Foreskin melanocyte (primary cell): ENCODE measurements at places on chromosomes 1 and 21.

DNA sequence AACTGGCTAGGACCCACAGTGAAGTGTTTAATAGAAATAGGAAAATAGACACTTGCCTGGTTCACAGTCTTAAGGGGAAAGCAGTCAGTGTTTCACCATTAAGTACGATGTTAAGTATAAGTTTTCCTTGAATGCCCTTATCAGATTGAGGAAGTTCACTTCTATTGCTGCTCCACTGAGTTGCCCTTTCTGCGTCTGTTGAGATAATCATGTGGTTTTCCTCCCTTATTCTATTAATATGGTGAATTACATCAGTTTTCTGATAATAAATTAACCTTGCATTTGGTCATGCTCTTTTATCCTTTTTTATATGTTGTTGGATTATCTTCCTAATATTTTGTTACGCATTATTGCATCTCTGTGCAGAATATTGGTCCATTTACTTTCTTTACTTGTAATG, 21.4 kb downstream of the UTS2 start:
- no peak for DNase-seq

DNA sequence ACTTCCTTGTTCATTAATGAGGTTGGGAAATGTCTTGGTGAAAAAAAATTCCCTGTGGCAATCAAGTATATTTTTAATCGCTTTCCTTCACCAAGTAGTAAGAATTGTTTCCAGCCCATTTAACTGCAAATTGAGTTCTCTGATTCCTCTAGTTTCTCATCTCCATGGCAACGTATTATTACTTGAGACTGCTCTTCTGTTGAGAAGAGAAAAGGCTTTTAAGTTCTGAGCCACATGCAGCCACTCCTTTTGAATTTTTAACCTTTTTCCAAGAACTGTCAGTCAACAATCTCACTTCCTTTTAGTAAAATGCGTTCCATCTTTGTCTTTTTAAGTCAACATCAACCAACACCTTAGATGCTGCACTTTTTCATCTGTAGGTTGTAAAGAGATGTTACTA, 75.7 kb upstream of the KIAA1614 start:
- DNase-seq = no peak

GRCh38 chr21:38780879-38781278, 24.9 kb upstream of the ETS2 start:
- no peak for DNase-seq

- DNase-seq = peak; percentile 32
These were observed 164.2 kb downstream of the CACNA1E start for GRCh38 chr1:181647314-181648035.

DNA sequence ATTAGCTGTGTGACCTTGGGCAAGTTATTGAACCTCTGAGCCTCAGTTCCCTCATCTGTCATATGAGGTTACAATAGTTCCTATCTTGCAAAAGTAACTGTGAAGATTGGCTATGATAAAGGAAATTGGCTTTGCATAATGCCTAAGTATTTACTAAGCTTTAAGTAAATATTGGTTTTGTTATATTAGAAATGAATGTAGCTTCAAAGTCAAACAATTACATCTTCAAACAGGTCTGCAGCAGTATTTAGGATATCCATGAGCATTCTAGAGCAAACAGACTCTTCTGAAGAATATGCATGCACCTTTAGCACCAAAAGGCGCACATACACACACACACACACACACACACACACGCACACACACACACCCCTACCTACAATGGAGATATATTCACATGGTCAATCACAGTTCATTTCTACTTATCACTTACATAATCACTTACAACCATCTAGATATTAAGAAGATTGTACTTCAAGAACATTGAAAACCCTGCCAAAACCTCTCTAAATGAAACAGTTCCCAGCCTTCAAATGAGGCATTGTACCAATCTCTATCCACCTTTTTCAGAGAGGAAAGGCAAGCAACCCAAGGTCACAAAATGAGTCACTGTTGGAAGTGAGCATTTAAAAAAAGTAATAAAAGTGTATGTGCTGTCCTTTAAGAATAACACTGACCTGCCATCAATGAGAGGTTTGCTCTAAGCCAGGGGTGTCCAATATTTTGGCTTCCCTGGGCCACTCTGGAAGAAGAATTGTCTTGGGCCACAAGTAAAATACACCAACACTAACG, 13.4 kb upstream of the FAM43B start:
- DNase-seq = no peak

- DNase-seq = no peak
These were observed 35.0 kb downstream of the HSD3B2 start for GRCh38 chr1:119449971-119450370.

- DNase-seq = no peak
These were observed 33.0 kb upstream of the LRIG2 start for GRCh38 chr1:113040041-113040440.

DNA sequence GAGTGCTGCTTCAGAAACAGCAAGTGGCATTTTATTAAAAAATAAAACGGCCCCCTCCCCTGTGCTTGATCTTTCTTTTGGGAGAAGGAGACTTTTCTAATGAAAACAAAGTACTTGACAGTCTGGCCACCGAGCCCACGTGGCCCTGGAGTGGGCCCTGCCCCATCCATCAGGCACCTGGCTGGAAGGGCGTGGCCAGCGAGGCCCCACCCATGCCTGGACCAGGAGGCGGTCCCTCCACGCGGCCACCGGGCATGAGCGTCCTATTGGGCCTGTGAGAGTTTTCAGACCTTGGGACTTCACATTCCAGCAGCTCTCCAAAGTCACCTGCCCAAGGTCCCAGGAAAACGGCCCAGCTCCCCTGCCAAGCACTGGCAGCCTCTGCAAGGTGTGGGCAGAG, 144.7 kb downstream of the CASZ1 start:
- DNase-seq = no peak

DNA sequence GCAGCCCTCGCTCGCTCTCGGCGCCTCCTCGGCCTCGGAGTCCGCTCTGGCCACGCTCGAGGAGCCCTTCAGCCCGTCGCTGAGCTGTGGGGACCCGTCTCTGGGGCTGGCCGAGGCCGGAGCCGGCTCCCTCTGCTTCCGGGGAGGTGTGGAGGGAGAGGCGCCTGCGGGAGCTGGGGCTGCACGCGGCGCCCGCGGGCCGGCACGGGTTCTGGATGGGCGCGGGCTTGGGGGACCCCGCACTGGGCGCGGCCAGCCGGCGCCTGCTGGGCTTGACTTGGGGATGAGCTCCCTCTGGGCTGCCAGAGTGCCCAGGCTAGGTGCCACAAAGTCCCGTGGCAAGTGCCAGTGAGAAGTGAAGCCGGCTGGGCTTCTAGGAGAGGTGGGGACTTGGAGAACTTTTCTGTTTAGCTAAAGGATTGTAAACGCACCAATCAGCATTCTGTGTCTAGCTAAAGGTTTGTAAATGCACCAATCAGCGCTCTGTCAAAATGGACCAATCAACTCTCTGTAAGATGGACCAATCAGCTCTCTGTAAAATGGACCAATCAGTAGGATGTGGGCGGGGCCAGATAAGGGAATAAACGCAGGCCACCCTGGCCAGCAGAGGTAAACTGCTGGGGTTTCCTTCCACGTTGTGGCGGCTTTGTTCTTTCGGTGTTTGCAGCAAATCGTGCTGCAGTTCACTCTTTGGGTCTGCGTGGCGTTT, 20.2 kb downstream of the EXOC8 start:
- no peak for DNase-seq

GRCh38 chr1:6330410-6330911, 63.1 kb downstream of the ACOT7 start:
- peak; percentile 40 for DNase-seq

- DNase-seq = no peak
These were observed 31.1 kb downstream of the NHLH2 start for GRCh38 chr1:115809847-115810246.

DNA sequence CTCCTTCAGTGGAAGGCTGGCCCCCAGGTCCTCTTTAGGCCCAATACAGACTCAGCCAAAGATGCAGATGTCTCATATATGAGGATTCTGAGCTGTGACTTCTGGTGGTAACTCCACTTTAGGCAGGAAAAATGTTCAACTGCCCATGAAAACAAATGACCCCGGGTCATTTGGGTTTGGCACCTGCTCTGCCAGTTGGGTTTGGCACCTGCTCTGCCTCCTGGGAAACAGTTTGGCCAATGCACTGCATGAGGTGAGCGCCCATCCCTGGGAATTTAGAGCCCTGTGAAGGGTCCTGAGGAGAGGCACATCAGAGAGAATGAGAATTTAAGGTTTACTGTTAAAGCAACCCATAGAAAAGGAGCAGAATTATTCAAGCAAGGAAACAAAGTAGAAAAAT, 45.3 kb downstream of the B3GALT5 start:
- DNase-seq = no peak

- DNase-seq = peak; percentile 50
These were observed 726 bp upstream of the CYB5R1 start for GRCh38 chr1:202967684-202968281.

GRCh38 chr1:243507672-243508302, 251.9 kb downstream of the SDCCAG8 start:
- no peak for DNase-seq

DNA sequence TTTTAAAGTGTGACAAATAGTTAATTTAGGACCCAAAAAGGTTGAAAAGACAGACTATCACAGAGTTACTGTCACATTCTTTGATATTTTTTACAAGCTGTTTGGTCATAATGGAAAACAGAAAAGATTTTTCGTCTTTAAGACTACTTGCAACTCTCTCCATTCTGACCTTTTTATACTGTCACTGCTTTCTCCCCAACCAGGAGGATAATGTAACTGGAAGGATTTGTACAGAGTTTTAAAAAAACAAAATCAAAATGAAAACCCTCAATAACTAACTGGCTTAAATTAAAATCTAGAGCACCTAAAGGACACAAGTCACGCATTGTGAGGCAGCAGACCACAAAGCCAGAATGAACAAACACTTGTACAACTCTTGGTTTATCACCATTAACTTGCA, 257.7 kb downstream of the FAF1 start:
- no peak for DNase-seq

DNA sequence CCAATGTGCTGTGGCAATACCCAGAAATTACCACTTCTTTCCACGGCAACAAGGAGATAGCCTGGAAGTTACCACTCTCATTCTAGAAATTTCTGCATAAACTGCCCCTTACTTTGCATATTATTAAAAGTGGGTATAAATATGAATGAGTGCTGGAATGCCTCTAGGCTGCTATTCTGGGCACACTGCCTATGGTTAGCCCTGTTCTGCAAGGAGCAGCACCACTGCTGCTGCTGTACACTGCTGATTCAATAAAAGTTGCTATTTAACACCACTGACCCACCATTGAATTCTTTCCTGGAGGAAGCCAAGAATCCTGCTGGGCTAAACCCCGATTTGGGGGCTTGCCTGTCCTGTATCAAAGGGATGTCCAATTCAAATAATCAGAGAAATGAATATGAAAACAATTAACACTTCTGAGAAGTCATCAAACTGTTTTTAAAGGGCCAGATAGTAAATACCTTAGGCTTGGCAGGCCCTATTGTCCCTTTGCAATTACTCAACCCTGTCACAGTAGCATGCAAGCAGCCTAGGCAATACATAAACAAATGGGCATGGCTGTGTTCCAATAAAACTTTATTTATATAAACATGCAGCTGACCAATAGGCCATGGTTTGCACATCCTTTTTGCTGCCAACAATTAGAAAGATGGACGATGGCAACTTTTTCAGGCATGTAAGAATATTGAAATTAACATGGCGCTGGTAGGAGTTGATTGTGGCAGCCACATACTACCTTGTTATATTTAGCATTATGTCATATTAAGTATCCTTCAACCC, 369.4 kb upstream of the B3GALT2 start:
- DNase-seq = no peak

- peak; percentile 83 for DNase-seq
These were observed 1.6 kb downstream of the ERVH48-1 start for GRCh38 chr21:42923553-42924432.

- DNase-seq = no peak
These were observed 196.0 kb upstream of the NCAM2 start for GRCh38 chr21:20802201-20802600.

DNA sequence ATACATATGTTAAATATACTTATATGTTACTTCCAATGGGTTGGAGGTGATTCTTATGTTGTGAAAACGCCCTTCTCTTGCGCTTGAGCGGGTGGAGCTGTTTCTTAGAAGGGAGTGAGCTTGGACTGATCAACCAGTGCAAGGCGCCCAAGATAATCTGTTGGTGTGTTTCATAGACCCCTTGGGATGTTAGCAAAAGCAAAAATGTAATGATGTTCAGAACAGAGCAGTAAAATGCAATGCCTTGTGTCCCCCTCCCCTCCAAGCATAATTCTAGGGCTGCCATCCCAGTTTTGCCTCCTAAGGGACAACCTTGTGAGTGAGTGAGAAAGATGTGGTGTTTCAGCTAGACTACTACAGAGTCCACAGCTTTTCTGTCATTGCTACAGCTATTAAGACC, 6.2 kb upstream of the CD34 start:
- DNase-seq = no peak

- no peak for DNase-seq
These were observed 61.8 kb downstream of the CLEC20A start for GRCh38 chr1:178434899-178435435.

GRCh38 chr1:171995573-171995972, 154.3 kb downstream of the DNM3 start:
- no peak for DNase-seq

DNA sequence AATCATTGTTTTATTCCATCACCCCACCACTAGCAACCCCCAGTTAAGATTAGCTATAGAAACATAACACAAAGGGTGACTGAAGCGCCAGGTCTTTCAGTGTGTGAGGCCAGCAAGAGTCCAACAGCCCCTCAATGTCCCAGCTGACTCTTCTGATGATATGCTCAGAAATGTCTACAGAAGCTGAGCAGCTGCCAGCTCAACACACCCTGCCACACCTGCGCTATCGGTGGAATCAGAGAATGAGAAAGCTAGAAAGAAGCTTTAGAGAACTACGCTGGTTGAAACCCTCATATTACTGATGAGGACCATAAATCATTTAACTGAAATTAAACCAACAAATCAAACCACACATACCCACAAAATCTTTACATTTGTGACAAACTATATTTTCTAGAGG, 116.2 kb downstream of the SLC45A1 start:
- DNase-seq = no peak

DNA sequence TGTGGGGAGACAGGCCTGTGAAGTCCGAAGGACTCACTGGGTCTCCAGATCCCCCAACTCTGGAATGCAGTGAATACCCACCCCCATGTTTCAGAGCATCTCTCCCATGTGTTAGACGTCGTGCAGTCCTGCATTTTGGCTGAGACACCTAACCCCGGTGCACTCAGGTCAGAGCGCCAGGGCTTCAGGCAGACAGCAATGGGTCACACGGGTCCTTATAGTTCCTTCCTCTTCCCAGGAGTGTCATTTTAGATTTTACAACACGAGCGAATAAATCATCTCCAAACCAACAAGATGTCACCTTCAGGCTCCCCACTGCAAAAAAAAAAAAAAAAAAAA, 5.1 kb downstream of the PRRX1 start:
- no peak for DNase-seq

DNA sequence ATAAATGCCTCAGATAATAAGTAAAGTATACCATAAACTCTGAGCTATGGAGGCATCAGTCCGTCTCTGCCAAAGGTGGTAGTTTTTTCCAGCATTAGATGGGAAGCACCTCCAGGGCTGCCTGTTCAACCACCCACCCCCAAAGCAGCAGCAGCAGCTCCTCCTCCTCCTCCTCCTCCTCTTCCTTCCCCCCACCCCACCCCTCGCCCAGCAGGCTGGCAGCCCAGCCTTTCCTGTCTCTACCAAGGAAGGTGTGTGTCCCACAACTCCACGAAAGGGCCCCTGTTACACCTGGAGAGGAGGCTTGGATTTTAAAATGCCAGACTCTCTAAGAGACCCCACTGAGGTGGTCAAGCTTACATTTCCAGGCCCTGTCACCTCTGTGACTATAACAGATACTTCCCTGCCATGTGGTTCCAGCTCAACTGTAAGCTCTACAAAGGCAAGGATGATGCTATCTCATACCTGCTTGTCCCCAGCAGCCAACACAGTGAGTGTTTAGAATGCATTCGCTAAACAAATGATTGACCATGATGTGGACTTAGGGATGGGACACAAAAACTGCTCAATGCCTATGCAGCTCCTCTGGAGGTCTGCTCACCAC, 76.7 kb downstream of the GFI1 start:
- DNase-seq = no peak
